ENCODE measurements at places on chromosomes 12 and 14.

GRCh38 chr14:75372260-75372659 is 55.6 kb upstream of the JDP2 start:
- no peak for DNase-seq

DNA sequence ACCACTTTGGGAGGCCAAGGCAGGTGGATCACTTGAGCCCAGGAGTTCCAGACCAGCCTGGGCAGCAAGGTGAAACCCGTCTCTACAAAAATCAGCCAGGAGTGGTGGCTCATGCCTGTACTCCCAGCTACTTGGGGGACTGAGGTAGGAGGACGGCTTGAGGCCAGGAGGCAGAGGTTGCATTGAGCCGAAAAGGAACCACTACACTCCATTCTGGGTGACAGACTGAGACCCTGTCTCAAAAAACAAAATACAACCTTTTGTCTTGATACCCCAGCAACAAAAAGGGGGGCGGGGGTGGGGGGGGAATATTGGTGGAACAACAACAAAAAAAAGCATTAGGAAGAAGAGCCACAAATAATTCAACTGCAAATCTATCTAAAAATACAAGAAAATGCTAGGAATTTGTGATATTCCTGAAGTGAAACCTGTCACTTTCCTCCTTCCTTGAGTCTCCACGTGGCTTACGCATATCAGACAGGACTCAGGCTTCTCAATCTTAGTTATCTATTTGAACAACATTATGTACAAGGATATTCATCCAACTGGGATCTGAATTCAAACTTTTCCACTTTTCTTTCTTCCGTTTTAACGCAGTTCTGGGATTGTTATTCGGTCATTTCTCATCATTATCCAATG is 1.3 kb downstream of the R3HDM2 start:
- no peak for DNase-seq

- no peak for DNase-seq
Observed at GRCh38 chr14:100864960-100865681, 38.4 kb downstream of the RTL1 start.

DNA sequence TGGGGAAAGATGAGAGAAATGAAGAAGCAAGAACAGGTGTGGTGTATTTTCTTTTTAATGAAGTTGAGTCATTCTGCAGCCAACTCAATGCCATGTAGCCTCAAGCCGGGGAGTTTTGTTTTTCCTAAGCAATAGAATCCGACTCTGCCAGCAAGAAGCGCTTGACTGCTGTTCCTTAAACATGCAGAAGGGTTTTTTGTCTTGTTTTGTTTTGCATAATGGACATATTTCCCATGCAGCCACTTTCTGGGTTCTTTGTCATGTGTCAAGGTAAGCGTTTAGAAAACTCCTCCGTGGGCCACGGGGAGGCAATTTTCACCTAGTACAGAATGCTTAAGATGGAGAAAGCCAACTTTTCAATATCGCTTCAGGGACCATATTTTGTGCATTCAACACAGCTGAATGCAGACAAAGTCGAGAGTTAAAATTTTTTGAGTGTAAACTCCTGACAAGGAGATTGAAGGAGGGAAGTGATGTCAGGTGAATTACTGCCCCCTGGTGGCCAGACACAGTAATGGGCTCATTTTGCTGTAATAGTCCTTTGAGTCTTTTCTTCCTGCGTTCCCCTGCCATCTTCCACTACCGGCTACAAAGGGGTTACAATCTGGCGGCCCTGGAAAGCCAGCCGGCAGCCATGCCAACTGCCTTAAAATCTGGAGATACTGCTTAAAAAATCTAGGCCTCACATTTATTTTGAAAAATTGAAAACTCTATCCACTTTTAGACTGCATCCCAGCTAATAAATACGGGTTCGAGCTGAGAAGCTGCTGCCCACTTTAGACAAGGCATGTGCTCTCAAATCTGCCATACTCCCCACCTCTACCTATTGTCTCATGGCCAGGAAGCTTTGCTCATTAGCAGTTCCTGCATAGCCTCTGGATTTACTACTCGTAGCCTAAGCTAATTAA is 3.2 kb upstream of the FICD start:
- peak; percentile 33 for DNase-seq

DNA sequence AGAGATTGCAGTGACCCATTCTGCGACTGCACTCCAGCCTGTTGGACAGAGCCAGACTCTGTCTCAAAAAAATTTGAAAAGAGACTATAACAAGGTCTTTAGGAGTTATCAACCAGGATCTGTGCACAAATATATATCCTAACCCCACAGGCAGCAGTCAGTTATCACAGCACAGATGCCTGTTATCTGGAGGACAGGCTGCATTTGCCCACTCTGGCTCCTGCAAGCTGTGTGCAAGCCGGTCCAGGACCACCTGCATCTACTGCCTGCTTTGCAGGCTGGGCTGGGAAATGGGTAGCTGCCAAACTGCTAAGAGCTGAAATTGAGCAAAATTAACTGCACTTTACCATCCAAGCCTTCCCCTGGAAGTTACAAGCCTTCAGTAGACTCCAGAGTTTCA is 21.4 kb upstream of the RCOR1 start:
- DNase-seq: no peak

GRCh38 chr14:35556548-35556947 is 22.6 kb downstream of the INSM2 start:
- DNase-seq: no peak

DNA sequence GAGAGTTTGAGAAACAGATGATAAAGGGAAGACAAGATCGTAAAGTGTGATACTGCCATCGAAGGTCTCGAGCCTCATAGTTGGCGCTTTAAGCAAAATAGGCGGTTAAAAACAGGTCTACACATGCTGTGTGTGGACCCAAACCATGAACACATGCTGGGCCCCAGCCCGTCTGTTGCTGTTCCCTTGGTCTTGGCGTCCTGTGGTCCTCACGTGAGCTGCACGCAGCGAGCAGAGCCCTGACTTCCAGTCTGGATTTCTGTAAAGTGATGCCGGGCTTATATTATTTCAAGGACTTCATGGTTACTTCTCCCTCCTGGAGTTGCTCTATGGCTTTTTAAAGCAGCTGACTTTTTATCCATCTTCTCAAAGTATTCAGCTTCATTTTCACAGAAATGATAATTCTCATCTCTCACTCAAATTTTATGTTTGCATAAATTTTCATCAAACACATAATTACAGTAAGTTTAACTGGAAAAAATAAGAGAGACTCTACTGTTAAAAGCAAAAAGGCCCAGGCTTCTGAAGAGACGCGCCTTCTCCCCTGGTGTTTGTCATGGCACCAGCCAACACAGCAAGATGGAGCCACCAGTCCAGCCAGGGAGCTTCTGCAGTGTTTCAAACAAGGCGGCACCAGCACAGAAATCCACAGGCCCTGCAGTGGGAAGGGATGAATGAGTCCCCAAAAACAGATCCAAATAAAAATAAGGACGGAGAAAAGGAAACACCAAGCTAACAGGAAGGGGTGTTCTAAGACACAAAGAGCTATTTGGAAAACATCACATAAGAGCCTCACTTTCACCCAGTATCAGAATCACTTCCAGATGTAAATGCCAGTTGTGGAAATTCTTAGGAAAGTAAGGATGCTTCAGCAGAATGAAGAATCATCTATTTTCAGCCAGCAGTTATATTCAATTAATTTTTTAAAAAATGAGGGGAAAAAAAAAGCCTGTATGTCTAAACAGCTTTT is 24.9 kb downstream of the SFSWAP start:
- no peak for DNase-seq

- no peak for DNase-seq
Observed at GRCh38 chr12:111218499-111218898, 150.4 kb downstream of the PHETA1 start.

DNA sequence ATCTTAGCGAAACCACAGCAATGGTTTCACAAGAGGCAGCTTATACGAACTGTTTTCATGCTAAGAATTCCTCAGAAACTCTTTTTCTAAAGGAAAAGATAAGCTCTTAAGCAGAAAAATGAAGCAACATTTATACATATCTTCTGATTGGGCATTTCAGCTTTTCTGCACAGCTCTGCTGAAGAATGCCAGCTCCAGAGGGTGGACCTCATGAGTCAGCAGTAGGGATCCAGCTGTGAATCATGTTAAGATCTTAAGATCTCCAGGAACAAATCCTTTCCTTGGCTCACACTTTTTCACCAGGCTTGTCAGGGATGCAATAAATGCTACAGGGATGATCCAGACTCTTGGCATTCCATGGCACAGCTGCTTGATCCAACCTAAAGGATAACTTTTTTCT is 477.1 kb upstream of the CCDC196 start:
- DNase-seq: no peak

GRCh38 chr12:86138770-86139169 is 117.4 kb downstream of the MGAT4C start:
- DNase-seq: no peak

DNA sequence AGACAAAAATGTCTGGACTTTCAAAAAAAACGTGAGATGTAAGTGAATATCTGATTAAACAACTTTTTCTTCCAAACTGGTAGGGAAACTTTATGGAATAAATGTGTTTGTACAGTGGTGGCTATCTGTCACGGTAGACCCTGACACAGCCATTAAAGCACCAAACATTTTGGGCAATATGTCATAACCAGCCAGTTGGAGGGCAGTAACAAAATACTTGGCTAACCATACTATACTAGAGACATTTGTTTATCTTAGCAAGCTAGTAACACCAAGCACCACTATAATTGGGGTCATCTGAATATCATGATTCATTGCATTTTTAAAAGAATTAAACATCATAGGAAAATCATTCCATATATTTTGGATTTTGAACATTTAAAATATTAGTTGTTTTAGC is 6.0 kb upstream of the MYF6 start:
- DNase-seq: no peak

GRCh38 chr12:68871921-68872320 is 61.0 kb downstream of the CPM start:
- DNase-seq: no peak

DNA sequence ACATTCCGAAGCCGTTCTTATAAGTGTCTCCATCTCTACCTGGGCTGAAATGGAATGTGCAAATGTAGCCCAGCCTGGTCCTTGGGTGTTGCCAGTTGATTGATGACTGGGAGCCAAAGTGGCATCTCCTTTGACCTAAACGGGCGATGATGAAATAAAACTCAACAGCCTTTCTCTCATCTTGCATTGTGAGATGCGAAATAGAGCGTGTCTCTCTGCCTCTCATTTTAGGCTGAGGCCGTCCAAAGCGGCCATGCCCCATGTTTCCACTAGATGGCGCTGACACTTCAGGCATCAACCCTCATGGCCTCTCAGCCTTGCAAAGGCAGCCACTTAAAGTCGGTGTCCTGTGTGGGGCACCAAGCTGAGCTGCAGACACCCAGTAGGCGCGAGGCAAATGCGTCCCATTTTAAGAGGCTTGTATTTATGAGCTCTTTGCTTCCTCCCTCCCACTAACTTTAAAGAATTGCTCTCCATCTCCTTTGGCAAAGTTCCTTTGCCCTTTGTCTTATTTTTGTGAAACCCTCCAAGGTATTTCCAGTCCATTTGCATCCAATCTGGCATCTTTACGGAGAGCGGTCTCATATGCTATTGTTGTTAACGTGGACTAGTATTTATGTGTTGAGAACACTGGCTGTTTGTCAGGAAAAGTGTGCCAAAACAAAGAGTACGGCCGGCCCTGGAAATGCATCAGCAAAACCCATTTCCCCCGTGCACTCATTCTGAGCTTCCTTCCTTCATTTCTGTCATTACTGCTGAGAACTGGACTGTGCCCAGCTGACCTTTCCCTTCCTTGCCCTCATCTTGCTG is 25.0 kb downstream of the GPRC5A start:
- peak; percentile 45 for DNase-seq

GRCh38 chr12:46359667-46360280 is 12.8 kb downstream of the SLC38A2 start:
- DNase-seq: no peak

- peak; percentile 43 for DNase-seq
Observed at GRCh38 chr12:88816201-88816600, 235.9 kb upstream of the KITLG start.

DNA sequence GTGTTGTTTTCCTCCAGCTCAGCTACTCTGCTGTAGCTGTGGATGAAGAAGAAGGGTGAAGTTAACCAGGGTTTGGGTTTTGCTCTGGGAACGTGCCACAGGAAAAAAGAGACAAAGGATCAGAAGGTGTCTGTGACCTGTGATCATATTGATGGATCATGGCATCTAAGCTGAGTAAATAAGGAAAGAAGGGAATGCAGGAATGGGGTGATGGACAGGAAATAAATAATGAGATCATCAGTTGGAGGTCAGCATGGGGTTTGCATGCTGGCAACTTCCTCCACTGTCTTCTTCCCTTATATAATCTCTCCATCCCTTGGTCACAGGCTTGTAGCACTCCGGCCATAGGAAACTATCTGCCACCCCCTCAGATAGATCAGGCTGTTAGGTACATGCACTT is 430.3 kb upstream of the PDE3A start:
- DNase-seq: no peak

DNA sequence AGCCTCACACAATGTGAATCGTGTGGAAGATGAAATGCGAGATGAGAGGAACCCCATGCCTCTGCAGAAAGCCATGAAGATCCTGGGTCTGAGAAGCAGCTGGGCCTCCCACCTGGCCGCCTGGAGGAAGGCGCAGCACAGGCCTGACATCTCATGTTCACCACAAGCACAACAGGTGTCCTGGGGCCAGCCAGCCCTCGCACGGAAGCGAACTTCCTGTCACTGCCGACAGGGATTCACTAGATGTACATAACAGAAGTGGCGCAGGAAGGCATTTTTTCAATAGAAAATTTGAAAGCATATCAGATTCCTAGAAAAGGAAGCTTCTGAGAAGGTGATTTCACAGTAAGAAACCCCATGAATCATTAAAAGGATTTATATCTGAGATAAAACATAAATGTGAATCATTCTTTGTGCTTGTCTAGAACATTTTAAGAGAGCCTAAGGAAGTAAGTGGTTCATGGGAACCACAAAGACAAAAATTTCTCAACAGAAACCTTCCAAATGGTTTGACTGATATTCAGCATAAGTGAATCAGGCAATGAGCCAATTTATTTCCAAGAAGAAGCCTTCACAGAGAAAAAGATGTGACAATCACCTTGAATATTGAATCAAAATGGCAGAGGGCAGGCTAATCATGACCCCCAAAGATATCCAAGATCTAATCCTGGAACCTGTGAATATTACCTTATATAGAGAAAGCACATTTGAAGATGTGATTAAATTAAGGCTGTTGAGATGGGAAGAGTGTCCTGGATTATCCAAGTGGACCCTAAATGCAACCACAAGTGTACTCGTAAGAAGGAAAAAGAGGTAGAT is 311.9 kb downstream of the DUSP6 start:
- DNase-seq: no peak

- DNase-seq: no peak
Observed at GRCh38 chr14:94041551-94042346, 15.6 kb downstream of the OTUB2 start.

DNA sequence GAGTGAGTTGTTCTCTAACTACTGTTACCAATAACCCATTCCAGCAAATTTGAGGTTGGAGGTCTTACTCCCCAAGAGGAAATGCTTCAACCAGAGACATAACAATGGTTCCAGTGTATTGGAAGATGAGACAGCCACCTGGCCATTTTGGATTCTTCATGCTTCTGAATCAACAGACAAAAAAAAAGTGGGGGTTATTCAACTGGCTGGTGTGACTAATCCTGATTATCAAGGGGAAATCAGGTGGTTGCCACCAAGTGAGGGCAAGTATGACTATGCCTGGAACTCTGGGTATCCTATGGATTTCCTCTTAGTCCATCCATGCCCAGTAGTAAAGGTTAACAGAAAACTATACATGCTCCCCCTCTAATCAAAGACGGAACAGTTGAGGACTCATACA is 29.9 kb upstream of the ZNF641 start:
- no peak for DNase-seq

- no peak for DNase-seq
Observed at GRCh38 chr12:69475237-69475975, 5.2 kb downstream of the FRS2 start.

GRCh38 chr12:51589060-51589459 is 2.0 kb upstream of the SCN8A start:
- no peak for DNase-seq
